ENCODE measurements at places on chromosomes 7 and 10. TPM values are rescaled to one million over a fixed set of nuclear protein-coding genes. Genes with fewer than 3 reads are reported as not detected.

The SCART1 gene
- 5.0 TPM for total RNA-seq

The RSBN1L gene
- 9.6 TPM for total RNA-seq

The ENO4 gene
- not detected for total RNA-seq

The LEP gene
- total RNA-seq: not detected

The KCTD7 gene
- 15.2 TPM for total RNA-seq

The CHST3 gene
- total RNA-seq: not detected

The NPTX2 gene
- not detected for total RNA-seq

The CXCL12 gene
- not detected for total RNA-seq

The C7orf57 gene
- total RNA-seq: not detected

The RRP12 gene
- 87.6 TPM for total RNA-seq

The PLEKHS1 gene
- total RNA-seq: not detected

The ATOH7 gene
- total RNA-seq: not detected

The PAPOLB gene
- total RNA-seq: not detected

The CLDN3 gene
- total RNA-seq: not detected

The CFAP69 gene
- total RNA-seq: not detected
